ENCODE measurements at places on chromosomes 6 and 20.

DNA sequence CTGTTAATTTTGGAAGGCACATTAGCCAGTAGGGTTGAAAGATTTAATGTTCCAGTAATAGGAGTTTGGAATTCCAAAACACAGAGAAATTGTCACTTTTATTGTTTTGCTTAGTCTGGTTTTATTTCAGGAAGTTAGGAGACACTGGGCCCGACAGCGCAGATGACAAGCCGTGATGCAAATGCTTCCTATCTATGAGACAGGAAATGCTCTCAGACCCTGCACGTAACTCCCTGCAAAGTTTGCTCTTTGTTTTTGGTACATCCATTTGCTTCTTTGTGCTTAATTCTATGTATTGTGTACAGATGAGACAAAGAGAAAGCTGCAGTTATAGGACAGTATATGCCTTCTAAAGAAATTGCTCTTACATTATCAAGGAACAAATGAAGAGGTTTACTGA, 201.6 kb upstream of the SGK1 start:
- no peak for DNase-seq

DNA sequence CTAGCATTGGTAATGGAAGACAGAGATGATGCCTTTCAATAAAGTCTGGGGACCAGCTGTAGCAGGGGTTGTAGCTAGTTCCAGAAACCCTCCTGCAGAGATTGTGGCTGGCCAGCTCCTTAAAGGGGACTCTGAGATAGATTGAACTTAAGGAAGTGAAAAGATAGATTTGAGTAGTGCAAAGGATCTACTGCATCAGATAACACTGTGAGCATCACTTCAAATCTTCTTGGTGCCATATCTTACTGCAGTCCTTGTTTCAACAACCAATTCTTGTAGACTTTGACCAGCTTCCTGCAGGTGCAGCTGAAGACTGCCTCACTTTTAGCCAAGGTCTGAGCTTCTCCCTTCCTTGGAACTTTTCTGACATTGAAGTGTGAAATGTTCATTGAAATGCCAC, 14.8 kb upstream of the CEP162 start:
- DNase-seq = no peak

- no peak for DNase-seq
Measured at GRCh38 chr6:11333132-11333849, 100.8 kb upstream of the NEDD9 start.

DNA sequence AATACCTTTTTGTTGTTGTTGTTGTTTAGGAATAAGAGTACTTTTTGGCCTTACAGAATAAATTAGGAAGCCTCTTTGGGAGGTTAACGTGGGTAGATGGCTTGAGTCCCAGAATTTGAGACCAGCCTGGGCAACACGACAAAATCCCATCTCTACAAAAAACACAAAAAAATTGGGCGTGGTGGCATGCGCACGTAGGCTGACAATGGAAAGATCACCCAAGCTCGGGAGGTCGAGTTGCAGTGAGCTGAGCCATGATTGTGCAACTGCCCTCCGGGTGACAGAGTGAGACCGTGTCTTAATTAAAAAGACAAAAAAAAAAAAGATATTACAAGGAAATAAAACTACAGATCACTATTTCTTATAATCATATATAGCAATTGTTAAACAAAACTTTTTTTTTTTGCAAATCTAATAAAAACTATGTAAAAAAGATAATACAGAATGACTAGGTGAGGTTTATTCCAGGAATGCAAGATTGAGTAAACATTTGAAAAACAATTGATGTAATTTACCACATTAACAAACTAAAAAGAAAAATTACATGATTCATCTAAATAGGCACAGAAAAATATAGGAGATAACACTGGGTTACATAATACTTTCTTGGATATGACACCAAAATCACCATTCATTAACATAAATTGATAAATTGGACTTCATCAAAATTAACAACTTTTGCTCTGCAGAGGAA, 43.6 kb upstream of the ASCC3 start:
- DNase-seq = no peak

DNA sequence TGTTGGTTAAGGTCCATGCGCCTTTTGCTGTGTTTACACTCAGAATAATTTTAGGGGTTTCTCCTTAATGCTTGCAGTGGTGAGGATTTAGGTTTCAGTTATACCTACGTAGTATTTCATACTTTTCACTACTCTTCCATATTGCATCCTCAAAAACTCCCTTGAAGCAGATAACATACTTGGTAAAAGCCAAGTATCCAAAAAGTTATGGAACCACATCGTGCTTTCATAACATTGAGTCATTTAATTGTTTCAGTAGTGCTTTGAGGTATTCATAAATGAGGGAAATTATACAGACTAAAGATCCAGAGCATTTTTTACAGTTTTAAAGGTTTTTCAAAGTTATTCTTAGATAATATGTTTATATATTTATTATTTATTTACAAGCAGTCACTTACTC, 4.0 kb upstream of the ATXN1 start:
- no peak for DNase-seq

- no peak for DNase-seq
Measured at GRCh38 chr6:156440688-156441087, 336.5 kb upstream of the ARID1B start.

- DNase-seq = no peak
Measured at GRCh38 chr6:47804821-47805220, 23.0 kb downstream of the OPN5 start.

DNA sequence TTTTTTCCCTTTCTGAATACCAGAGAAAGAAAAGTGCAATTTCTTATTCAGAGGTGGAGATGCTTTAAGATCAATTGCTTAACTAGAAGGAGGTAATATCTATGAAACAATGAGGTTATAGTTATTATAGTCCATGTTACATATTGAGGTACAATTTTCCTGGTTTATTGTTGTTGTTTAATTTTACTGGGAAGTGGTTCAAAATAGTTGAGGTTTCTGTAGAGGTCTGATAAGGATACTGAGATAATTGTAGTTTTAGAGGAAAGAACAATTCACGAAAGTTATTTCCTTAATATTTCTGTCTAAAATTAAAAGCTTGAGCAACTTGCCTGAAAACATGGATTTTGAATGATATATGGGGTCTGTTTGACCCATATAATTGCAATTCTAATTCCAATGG, 51.4 kb downstream of the DOK5 start:
- DNase-seq = no peak

- no peak for DNase-seq
Measured at GRCh38 chr6:105794239-105794638, 291.9 kb upstream of the PRDM1 start.

DNA sequence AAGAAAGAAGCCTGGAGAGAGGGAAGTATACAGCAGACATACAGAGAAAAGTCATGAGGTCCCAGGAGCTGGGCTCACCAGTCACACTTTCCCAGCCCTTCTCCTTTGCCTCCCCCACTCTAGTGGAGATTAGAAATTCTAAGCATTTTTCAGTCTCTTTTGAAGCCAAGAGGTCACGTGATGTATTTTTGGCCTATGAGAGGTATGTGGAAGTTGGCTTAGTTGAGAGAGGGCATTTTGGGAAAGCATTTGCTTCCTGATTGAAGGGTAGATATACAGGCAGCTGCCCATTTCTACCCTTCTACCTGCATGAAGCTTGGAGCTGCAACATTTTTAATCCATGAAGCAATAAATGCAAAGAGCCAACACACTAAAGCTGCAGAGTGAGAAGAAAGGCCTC, 106.0 kb upstream of the TNFAIP3 start:
- no peak for DNase-seq

- no peak for DNase-seq
Measured at GRCh38 chr6:11920566-11920965, 91.5 kb upstream of the HIVEP1 start.

- peak; percentile 53 for DNase-seq
Measured at GRCh38 chr6:163634211-163635171, 220.0 kb downstream of the QKI start.

DNA sequence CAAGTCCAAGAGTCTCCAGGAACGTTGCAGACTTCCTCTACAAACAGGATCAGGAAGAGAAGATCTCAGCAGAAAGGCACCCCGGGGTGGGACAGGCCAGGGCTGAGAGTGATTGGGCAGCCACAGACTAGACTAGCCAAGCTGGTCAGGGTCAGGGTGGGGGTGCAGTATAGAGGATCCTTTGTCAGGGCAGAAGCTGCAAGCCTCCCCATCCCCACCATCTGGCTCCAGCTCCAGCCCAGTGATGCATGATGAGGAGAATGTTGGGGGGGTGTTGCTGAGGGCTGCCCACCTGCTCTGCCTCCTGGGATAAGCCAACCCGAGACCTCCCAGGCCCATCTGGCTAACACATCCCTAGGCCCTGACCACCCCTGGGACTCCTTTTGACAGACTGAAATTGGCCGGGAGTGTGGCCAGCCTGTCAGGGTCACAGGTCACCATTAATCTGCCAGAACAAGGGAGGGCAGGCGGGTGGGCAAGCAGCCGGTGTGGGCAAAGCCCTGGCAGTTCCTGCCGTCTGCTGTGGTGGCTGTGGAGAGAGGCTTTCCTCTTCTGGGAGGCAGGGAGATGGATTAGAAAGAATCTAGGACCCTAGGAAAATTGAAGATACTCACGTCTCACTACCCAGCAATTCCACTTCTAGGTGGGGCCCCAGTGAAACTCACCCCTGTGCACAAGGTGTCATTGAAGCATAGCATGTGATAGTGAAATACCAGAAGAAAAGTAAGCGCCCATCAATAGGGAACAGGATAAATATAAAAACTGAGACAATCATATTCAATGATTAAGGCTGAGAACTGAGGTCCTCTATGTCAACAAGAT, 22.1 kb upstream of the SNTA1 start:
- DNase-seq = peak; percentile 80

Data from NCI-H526 (cell line).